ENCODE measurements at places on chromosomes 4 and X.
A peak's percentile ranks its signal among the peaks of the same experiment; 100 is the strongest.

GRCh38 chr4:61619528-61619927 is 419.4 kb downstream of the ADGRL3 start:
- no peak for DNase-seq

- peak; percentile 49 for DNase-seq
Observed at GRCh38 chrX:133171962-133172708, 46.0 kb downstream of the TFDP3 start.

DNA sequence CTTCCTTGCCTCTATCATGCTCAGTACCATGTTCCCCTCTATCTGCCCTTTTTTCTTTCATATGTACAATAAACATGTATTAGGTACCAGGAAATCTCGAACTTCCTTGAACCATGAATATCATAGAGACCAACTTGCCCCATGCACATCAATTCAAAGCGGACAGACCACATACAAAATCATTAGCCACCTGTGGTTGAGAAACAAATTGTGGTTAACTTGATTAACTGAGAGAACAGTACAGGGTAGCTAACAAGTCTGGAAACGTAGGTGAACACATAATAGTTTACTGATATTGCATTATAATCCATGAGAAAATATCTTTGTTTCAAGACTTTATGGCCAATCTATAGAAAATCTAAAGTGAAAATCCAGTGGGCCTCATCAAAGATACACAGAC is 8.2 kb downstream of the CASP3 start:
- no peak for DNase-seq

DNA sequence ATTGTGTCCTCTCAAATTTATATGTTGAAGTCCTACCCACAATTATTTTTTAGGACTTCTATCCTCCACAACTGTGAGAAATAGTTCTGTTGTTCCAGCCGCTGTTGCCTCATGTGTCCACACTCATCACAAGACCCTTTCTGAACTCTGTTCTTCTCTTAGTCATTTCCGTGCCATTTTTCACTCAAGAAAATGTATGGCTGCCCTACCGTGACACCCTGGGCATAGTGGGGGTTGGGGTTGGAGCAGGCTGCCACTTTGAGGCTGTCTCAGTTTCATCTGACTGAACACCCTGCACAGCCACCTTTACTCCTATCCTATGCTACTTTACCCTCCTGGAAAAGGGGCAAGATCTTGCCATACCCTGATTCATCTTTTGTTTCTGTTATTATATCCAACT is 319.1 kb downstream of the TENM3 start:
- DNase-seq = no peak

Data from tongue (tissue), 3 donors.